Suprapubic skin (tissue), 4 donors: ENCODE measurements at places on chromosomes 12 and 14. TPM values are rescaled to one million over a fixed set of nuclear protein-coding genes. Genes with fewer than 3 reads are reported as not detected.

- DNase-seq = no peak
Observed at GRCh38 chr14:95644981-95645380, 41.2 kb upstream of the TCL1B start.

- DNase-seq = no peak
Observed at GRCh38 chr12:103947871-103948555, 17.7 kb upstream of the TDG start.

DNA sequence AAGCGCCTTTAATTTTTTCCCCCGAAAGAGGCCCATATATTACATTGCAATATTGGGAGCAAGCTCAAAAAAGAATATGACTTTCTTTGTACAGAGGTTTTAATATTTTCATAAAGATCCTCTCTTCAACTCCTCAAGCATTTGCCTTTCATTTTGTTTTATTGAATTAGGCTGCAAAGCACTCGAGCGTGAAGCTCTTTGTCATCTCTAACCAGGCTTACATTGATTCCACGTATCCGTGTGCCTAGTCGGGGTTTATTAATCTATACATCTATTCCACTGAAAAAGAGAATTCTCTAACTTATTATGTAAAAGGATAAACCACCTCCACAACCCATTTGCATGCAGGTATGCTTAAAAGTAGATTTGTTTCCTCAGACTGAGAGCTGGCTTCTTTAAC lies 234.8 kb upstream of the TMPO start:
- no peak for DNase-seq

DNA sequence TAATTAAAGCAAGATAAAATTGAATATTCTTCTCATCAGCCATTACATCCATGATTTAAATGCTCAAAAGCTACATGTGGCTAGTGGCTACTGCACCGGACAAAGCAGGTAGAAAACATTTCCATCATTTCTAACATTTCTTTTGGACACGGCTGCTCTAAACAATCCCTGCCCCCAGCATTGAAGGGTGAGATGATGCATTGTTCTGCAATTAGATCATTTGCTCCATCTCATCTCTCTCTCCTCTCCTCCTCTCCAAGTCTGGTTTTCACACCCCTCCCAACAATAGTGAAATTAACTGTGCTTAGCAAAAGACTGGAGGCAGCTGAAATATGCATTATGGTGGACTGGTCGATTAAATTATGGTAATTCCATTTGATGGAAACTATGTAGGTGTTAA lies 288.5 kb downstream of the KSR2 start:
- DNase-seq = no peak

GRCh38 chr12:83010169-83010804 lies 323.6 kb downstream of the TMTC2 start:
- no peak for DNase-seq

GRCh38 chr12:117069926-117070900 lies 29.0 kb downstream of the TESC start:
- no peak for DNase-seq

DNA sequence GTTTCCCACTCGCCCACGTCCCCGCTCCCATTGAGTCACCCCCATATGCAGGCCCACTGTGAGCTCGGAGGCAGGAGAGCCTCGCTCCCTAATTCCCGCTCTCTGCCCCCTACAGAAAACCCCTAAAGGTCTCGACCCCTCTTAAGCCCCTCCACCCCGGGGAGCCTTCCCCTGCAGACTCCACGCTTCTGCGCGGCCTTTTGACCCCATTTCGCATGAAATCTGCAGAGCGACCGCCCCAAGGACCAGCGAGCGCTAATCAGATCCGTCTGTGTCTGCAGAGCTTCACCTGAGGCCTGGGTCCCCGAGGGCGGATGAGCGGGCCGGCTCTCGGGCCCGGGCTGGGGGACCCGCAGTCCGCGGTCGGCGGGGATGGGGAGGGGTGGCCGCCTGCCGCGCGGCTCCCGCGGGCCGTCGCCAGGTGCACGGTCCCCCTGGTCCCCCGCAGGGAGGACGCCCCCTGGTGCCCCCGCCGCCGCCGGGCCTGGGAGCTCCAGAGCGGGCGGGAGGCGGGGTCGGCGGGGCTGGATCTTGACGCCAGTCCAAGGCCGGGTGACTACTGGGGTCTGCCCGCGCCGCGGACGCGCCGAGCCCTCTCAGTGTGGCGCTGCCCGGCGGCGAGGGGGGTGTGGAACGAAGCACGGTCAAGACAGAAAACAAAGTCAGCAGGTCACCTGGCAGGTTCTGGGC lies 10.1 kb downstream of the BMP4 start:
- no peak for DNase-seq

- no peak for DNase-seq
Observed at GRCh38 chr12:120698665-120699064, 11.6 kb upstream of the UNC119B start.

DNA sequence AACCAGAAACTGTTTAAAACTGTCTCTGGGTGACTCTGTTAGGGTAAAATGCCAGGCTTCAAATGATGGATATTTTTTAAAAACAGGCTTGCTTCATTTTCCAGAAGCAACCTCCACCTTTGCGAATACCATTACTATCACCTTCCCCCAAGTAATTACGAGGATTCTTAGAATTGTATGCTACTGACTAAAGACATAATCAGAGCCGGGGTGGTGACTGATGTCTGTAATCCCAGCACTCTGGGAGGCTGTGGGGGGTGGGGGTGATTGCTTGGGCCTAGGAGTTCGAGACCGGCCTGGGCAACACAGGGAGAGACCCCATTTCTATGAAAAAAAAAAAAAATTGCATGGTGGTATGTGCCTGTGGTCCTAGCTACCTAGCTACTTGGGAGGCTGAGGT lies 38.3 kb downstream of the FGD6 start:
- no peak for DNase-seq

GRCh38 chr14:79466938-79467527 lies 744.3 kb downstream of the DIO2 start:
- DNase-seq = no peak

DNA sequence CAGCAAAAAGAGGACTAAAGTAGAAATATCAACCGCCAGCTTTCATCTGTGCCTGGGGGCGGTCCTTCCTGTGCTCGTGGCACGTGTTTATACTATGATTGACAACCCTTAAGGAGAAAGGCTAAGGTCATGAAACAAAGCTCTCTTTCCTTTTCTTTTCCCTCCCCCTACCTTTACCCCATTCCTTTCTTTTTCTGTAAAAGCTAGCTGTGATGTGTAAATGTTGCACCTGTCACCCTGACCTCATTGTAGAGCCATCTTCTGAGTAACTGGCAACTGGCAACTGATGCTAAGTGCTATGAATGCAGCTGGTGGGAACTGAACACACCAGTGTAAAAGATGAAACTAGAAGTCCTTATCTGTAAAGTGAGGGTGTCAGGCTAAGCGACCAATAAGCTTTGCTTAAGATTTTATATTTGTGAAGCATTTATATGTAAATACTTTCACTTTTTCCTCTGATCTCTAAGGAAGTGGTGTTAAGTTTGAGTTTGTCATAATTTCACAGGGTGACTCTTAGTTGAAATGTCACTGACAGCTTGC lies 102.8 kb upstream of the BCAT1 start:
- DNase-seq = no peak

- no peak for DNase-seq
Observed at GRCh38 chr12:9068086-9068485, 47.6 kb downstream of the A2M start.

- DNase-seq = no peak
Observed at GRCh38 chr12:47307680-47308399, 228.1 kb upstream of the AMIGO2 start.

DNA sequence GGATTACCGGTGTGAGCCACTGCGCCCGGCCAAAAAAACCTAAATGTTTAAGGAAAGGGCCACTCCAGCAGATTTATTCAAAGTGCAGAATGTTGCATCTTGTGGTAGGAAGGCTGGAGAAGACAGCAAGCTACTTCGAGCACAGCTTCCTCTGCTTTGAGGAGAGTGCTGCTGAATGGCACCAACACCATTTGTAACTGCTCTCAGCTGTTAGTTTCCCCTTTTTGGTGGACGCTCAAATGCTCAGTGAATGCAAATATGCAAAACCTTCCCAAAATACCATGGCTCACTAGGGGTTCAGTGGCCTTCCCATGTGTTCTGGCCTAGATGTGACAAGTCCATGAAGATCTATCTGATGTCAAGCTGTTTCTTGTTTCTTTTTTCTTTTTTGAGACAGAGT lies 2.9 kb upstream of the TDRD9 start:
- no peak for DNase-seq

GRCh38 chr14:65134651-65135579 lies 32.6 kb upstream of the MAX start:
- peak; percentile 4 for DNase-seq

DNA sequence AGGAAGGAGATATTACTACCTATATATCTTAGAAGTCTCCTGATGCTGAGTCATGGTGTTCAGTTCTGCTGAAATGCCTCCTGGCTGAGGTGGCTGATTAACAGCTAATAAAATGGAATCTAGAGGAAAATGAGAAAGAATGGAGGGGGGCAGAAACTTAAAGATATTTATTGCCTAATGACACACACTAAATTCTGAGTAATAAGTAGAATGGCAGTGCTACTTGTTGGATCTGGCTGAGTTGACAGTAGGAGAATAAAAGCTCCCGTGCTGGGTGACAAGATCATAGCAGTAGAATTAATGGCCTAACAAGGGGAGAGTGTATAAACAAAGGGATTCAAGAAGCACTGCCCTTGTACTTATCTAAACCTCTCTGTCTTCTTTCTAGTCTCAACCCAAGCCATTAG lies 137.5 kb downstream of the CNTN1 start:
- DNase-seq = no peak

- no peak for DNase-seq
Observed at GRCh38 chr12:105279460-105280056, 43.6 kb upstream of the APPL2 start.

DNA sequence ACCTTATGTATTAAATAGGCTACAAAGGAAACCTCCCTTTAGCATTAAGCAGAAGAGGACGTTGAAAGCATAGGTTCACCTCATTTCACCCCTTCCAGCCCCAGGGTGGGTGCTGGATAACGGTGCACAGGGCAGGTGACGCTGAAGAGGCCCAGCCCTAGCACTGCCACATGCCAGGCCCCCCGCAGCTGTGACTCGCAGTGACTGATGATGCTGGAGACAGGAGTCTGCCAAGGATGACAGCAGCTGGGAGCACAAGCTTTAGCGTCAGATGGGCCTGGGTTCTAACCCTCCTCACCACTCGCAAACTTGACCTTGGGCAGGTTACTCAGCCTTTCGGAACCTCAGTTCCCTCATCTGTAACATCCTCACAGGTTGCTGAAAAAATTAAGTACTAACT lies 76.7 kb downstream of the TBK1 start:
- no peak for DNase-seq

- DNase-seq = no peak
Observed at GRCh38 chr12:740921-741320, 11.5 kb upstream of the WNK1 start.

- DNase-seq = no peak
Observed at GRCh38 chr14:106564058-106564643, 1037.8 kb downstream of the TMEM121 start.

- no peak for DNase-seq
Observed at GRCh38 chr12:34016361-34016760, 5.9 kb upstream of the ALG10 start.

- DNase-seq = no peak
Observed at GRCh38 chr12:42396473-42397259, 70.7 kb downstream of the PPHLN1 start.

- no peak for DNase-seq
Observed at GRCh38 chr12:1862973-1863372, 42.6 kb downstream of the LRTM2 start.

GRCh38 chr12:50053583-50053982 lies 3.8 kb upstream of the ASIC1 start:
- DNase-seq = no peak

DNA sequence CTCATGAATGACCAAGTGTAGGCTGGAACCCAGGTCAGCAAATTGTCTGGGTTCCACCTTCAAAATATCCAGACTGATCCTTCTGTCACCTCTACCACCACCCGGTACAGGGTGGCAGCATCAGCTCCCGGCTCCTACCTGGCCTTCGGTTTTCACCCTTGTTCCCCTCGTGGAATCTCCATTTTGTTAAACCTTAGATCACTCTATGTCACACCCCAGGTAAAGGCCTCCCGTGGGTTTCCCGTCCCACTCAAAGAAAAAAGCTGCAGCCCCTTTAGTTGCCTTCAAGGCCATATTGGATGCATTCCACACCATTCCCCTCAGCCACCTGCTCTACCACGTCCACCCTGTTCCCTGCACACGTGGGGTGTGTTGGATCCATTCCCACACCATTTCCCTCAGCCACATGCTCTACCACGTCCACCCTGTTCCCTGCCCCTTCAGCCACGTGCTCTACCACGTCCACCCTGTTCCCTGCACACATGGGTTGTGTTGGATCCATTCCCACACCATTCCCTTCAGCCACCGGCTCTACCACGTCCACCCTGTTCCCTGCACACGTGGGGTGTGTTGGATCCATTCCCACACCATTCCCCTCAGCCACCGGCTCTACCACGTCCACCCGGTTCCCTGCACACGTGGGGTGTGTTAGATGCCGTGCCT lies 23.8 kb downstream of the SLC6A13 start:
- DNase-seq = no peak

DNA sequence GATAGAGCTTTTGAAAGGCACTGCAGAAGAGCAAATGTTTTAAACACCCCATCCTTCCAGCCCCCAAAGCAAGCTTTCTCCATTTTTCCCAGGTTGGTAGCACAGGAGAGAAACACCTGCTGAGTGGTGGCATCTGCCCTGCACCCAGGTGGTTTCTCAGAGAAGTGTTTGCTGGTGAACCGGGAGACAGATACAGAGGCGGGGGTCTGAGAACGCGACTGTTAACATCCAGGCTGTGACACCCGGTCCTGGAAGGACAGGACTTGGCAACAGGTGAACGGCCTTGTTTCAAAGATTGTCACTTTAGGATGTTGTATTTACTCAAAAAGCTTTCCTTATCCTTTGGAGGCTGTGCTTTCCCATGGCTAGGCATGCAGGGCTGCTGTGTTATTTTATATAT lies 18.5 kb downstream of the MMAB start:
- DNase-seq = no peak

- DNase-seq = no peak
Observed at GRCh38 chr12:98182821-98183220, 332.6 kb upstream of the TMPO start.

DNA sequence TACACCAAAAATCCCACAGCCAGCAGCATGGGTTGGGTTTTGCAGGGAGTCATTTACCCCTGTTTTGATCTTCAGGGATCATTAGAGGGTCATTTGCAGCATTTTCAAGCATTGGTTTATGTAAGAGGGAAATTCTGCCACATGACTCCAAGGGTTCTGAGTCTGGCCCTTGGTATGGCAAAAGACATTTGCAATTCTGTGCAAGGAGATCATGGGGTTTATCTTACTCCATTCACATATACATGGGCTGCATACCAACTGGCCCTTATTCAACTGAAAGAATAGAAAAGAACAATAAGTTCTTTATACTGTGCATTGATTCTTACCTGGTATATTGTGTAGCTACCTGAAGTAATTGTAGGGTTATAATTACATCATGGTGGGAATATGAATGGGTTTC lies 13.7 kb downstream of the SIX4 start:
- no peak for DNase-seq

The VRTN gene
- not detected for total RNA-seq

The SLC5A8 gene
- total RNA-seq = not detected

The RERGL gene
- total RNA-seq = 5.3 TPM

The DLK1 gene
- total RNA-seq = not detected

The NEDD1 gene
- 16.3 TPM for total RNA-seq

The FBRSL1 gene
- total RNA-seq = 26.0 TPM

The KRT6A gene
- total RNA-seq = 795 TPM
